Activated CD4-positive, alpha-beta T cell treated with anti-CD3 and anti-CD28 coated beads, Interleukin-2, amount 50 U/mL, for 4 hours (primary cell): ENCODE measurements at places on chromosomes 7 and 10.

GRCh38 chr10:26044141-26044749, 110.2 kb downstream of the MYO3A start:
- DNase-seq = no peak

GRCh38 chr10:44955413-44956070, 4.1 kb upstream of the RASSF4 start:
- no peak for DNase-seq

DNA sequence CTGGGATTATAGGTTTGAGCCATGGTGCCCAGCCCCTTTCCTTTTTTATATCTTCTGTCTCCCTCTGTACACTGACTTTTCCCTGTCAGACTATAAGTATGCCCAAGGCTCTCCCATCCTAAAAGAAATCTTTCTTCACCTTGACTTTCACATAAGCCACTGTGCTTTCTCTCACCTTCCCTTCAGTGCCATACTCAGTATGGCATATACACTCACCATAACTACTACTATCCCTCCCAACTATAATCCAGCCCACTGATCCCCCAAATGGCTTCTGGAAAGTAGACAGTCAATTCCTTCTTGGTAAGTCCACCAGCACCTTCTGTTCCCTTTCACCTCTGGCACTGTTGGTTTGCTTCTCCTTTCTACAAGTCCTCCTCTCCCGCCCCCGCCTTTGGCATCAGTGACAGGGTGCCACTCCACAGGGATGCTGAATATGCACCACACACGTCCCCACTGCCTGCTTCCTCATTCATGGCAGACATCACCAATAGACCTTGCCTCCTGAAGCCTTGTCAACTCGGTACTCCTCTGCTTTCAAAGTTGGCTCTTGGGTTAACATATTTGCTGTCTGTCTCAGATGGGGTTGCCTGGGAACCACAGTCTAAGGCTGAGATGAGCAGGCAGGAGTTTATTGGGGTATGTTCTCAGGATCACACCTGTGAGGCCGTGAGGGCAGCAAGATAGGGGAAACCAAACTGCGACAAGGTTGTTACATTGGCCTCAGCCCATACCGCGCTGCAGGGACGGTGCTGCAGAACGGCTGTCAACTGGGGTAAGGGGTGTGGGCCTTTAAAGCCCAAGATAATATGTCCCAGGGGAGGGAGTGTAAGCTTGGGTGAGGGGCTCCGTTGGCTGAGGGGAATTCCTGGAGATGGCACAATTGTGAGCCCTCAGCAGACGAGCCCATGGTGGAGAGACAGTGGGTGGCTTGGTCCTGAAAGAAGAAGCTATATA, 7.2 kb upstream of the PSAP start:
- no peak for DNase-seq

- no peak for DNase-seq
These were observed 12.6 kb downstream of the SCD start for GRCh38 chr10:100359529-100360150.

DNA sequence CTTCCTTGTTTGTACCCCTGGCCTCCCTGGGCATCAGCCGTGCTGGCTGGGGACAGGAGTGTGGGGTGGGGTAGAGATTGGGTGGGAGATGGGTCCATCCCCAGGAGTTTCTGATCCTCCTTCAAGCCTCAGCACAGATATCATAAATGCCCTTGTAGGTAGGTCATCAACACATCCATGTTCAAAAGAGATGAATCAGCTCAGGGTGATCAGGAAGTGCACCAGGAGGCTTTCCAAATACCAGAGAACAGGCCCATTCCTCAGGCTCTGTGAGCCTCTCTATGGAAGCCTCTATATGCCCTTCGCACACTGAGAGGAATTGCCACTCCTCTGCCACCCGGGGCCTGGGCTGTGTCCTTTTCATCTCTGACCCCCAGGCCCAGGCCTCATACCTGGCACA, 31.9 kb upstream of the ADCYAP1R1 start:
- no peak for DNase-seq
